ENCODE measurements at places on chromosomes 1 and 21. TPM values are rescaled to one million over a fixed set of nuclear protein-coding genes. Genes with fewer than 3 reads are reported as not detected.

XCL1 gene
- total RNA-seq: 0.33 TPM

CD1C gene
- not detected for total RNA-seq

TLR5 gene
- total RNA-seq: 0.23 TPM

HTR1D gene
- total RNA-seq: not detected

ZSCAN20 gene
- 2.3 TPM for total RNA-seq

C1QB gene
- total RNA-seq: not detected

ARHGEF11 gene
- total RNA-seq: 14.9 TPM

DNM3 gene
- total RNA-seq: 2.2 TPM

NBL1 gene
- total RNA-seq: 29.8 TPM

RHEX gene
- not detected for total RNA-seq

TDRD10 gene
- not detected for total RNA-seq

SYTL1 gene
- 124 TPM for total RNA-seq

RPF1 gene
- total RNA-seq: 39.7 TPM

GRCh38 chr1:164685266-164686035, 126.5 kb downstream of the PBX1 start:
- no peak for DNase-seq

- no peak for DNase-seq
Observed at GRCh38 chr1:196535727-196536126, 72.5 kb downstream of the KCNT2 start.

DNA sequence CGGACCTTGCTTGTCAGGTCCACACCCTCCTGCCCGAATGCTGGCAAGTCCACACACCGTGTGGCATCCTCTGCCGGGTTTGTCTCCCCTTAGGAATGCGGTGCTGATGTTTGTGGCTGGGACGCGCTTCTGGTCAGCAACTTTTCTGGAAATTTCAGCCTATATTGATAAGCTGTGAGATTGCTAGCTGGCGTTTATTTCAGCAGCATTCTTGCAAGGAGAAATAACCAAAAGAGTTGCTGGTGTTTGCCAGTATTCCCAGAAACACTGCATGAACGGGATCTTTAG, 601 bp downstream of the CEPT1 start:
- no peak for DNase-seq

DNA sequence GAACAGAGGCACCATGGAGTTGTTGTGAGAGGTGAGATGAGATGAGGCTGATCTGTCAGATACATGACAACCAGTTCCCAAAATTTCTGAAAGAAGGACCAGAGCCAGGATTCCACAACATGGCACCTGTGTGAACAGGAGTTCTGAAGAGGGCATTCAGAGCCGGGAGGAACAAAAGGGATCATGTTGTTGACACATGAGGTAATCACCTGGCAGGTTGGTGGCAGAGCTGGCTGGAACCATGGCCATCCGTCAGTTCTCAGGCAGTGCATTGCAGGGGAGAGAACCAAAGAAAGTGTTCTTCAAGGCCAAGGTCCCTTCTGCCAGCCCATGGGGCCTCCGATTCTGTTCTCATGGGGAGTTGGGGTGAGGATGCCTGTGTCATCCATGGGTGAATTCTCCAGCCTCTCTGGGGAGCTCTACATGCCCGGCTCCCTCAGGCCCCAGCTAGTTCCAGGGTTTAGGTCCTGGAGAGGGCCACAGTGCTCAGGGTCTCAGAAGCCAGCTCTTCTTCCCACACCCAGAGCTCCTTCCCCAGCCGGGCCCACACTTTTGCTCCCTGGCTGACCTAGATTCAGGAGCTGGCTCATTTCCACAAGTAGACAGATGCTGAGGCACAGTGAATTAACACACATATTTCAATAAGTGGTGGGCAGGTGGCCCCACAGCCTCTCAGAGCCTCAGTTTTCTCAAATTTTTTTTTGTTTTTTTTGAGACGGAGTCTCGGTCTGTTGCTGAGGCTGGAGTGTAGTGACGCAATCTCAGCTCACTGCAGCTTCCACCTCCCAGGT, 49.1 kb upstream of the CTPS1 start:
- no peak for DNase-seq

- DNase-seq: no peak
Observed at GRCh38 chr1:1255611-1256010, 9.1 kb upstream of the C1QTNF12 start.

- DNase-seq: no peak
Observed at GRCh38 chr1:28921286-28921869, 7.0 kb downstream of the EPB41 start.

DNA sequence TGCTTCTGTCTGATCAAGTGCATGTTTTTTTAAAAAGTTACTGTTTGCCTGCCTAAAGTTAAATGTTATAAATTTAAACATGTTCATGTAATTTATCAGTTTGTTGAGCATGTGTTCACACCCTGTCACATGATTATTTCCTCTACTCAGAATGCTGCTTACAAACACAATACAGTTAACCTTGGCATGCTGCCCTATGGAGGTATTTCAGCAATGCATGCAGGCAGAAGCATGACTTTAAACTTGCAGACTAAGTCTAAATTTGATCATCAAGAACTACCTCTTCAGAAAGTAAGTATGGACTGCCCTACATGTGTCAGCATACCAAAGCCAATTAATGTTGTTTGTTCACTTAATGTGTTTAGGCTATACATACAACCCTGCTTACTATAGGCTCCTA, 161.6 kb downstream of the LRRC40 start:
- DNase-seq: no peak

DNA sequence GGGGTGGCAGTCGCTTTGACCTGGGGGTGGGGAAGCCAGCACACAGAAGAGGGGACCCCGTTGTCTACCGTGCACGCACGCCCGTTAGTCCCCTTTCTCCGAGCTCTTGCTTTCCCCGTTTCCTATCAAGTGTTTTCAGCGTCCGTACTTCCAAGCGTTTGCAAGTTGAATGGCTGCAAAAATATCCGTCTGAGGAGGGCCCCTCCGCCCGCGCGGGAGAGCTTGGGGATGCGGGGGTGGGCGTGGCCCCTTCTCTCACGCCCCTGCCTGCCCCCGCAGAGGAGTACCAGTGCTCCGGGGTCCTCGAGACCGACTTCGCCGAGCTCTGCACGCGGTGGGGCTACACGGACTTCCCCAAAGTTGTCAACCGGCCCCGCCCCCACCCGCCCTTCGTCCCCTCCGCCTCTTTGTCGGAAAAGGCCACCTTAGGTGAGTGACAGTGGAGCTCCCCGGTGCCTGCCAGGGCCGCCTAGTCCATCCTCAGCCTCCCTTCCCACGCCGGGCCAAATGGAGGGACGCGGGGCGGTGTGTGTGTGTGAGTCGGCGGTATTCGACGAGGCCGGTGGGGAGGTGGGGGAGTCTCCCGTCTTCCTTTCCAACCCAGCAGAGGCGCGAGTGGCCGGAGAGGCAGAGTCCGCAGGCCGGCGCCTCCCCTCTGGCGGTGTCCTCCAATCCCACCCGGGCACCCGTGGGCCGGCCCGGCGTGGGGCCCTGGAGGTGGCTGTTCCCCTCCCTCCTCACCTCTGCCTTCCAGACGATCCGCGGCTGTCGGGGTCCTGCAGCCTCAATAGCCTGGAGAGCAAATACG, 3.4 kb downstream of the LRRC71 start:
- DNase-seq: no peak

DNA sequence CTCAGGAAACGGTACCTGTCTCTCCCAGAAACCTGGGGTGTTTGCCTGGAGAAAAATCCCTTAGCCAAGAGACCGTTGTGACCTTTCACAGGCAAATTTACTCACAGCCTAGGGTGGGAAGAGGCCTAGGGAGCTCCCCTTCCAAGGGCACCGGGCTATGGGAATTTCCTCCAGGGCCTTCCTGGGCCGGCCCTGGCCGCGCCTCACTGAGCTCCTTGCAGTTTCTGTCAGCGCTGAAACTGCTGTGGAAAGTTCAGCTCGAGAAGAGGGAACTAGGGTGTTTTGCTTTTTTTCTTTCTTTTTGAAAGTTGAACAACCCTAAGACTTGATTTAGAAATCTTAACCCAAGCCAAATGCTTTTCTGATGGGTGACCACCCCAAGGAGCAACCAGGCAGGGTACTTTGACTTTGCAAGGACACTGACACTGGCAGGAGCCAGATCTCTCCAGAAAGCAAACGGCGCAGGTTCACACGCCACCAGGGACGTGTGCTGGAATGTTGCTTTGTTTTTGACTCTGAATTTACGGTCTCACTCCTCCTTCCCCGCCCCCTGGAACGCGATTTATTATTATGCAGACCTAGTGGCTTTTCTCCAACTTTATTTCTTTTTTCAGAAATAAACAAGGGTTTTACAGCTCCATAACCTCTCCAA, 229.6 kb upstream of the JUN start:
- DNase-seq: no peak

DNA sequence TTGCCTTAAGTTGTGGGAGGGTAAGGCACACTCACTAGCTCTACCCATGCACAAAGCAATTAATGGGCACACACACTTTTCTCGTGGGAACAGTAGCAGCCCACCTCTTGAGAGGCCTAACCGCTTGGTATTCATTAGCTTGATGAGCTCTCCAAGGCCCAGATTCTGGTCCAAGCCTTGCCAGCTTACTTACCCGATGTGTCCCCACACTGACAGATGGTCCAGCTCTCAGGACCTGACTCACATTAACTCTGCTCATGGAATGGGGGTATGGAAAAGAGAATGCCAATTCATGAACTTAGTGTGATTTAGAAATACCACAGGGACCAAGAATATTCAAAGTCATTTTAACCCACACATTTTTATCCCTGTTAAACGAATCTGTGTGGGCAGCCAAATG, 106.8 kb upstream of the CACHD1 start:
- no peak for DNase-seq

- DNase-seq: peak; percentile 14
Observed at GRCh38 chr1:167503626-167504466, 14.5 kb downstream of the CD247 start.

DNA sequence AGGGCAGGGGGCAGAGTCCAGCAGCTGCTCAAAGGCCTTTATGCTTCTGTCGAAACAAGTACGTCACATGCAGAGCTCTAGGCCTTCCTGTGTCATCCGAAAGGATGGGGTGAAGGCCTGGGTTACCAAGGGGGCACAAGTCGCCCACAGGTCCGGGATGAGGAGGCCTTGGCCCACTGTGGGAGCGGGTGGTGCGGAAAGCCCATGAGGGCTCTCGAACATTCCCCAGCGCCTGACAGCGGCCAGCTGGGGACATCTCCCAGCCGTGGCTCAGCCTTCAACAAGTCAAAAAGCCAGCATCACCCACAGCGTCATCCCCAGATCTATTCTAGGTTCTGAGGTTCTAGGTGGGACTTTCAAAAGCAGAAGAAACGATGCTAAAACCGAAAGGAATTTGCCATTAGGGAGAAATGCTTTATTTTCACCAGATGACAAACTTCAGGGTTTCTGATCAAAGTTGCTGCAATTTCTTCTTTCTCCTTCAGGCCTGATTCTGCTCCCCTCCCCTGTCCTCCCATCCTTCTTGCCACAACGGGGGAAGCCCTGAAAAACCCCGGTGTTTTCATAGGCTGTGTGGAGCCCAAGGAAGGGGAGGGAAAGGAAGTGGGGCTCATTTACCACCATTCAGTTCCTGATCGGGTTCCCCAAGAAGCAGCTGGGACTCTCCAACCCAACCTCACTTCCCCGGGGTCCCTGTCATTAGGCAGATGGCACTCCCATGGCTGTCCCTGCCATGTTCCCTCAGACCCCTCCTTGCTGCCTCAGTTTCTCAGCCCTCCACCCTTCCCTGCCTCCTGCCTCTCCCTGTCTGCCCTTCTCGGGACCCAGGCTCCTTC, 17.6 kb downstream of the GPR137B start:
- DNase-seq: no peak

DNA sequence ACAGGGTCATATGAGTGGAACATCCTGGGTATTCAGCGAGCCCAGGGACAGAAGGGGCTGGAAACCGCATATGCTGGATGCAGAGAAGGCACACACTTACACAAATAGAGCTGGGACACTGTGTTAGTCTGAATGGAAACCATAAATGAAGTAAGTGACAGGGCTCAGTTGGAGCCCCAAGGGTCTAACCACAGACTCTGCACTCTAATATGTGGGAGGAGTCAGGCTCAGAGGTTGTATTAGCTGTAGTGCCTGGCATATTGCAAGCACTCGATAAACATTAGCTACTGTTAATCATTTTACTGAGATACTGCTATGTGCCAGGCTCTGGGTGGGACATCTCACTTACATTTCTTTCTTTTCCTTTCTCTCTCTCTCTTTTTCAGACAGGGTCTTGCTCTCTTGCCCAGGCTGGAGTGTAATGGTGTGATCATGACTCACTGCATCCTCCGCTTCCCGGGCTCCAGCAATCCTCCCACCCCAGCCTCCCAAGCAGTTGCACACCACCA, 6.5 kb upstream of the OLIG1 start:
- no peak for DNase-seq

- no peak for DNase-seq
Observed at GRCh38 chr1:107840725-107841124, 124.3 kb downstream of the VAV3 start.

DNA sequence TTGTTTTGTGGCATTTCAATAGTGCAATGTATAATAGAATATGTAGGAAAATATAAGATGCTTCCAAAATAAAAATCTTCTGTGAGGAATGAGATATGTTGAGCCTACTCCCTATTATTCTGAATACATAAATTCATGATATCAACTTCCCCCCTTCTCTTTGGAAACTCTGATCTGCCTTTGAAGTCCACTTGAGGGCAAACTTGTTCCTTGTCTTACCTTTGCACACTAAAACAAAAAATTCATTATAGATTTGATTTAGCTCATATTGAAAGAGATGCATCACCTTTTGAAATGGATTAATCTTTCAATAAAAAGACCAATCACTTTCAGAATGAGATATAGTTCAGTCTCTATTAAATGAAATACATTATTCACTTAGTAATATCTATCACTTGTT, 580.7 kb upstream of the ADGRL4 start:
- DNase-seq: no peak

- no peak for DNase-seq
Observed at GRCh38 chr21:34881839-34882371, 167.2 kb downstream of the RUNX1 start.

- DNase-seq: no peak
Observed at GRCh38 chr1:1914101-1914970, 724 bp upstream of the CALML6 start.

GRCh38 chr1:179968994-179969919, 14.6 kb downstream of the CEP350 start:
- DNase-seq: no peak

DNA sequence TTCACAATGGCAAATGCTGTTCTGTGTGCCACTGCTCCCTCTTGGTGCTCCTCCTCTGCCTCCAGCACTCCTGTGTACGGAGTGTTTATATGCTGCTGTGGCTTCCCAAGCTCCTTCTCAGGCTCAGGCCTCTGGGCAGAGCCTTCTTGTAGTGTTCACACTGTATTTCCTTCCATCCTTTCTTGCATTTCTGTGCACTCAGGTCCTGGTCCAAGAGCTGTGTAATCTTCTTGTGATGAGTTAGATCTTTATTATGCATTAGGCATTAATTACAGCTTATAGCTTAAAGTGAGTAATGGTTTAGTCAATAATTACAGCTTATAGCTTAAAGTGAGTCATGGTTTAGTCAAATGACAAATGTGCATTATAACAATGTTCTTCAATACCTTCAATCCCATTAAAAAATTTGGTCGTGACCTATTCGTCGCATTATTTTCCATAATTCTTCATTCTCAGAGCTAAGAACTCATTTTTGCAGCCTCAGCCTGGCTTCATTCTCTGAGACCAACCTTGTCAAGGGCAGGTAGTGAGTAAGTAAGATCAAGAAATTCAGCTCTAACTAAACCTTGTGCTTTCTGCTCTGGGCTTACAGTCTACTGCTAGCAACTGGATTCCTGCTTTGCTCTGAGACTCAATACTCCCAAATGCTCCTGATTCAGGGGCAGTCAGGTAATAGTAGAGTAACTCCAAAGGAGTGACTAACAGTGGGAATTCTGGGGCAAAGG, 154.5 kb upstream of the SPAG17 start:
- DNase-seq: no peak

GRCh38 chr1:200970771-200971427, 52.6 kb downstream of the KIF21B start:
- no peak for DNase-seq

GRCh38 chr1:53620061-53620855, 118.7 kb downstream of the GLIS1 start:
- no peak for DNase-seq
